ENCODE measurements at places on chromosomes 1 and 21. TPM values are rescaled to one million over a fixed set of nuclear protein-coding genes. Genes with fewer than 3 reads are reported as not detected.

- no peaks in the 10 kb centered on the region for H3K27me3 ChIP-seq
- peak; percentile 73 for DNase-seq
- no peak overlapping the region for H3K4me3 ChIP-seq
- H3K4me1 ChIP-seq = no peaks in the 10 kb centered on the region
- no peak overlapping the region for H3K27ac ChIP-seq
- peaks cover 41% of the 10 kb centered on the region for H3K36me3 ChIP-seq
These were observed 16.2 kb downstream of the CHRNB2 start for GRCh38 chr1:154583773-154584172.

GRCh38 chr1:10250663-10251062, 40.3 kb downstream of the KIF1B start:
- peaks cover 11% of the 10 kb centered on the region for H3K4me1 ChIP-seq
- H3K27ac ChIP-seq = no peak overlapping the region
- H3K36me3 ChIP-seq = no peaks in the 10 kb centered on the region
- H3K27me3 ChIP-seq = no peaks in the 10 kb centered on the region
- no peak for DNase-seq

DNA sequence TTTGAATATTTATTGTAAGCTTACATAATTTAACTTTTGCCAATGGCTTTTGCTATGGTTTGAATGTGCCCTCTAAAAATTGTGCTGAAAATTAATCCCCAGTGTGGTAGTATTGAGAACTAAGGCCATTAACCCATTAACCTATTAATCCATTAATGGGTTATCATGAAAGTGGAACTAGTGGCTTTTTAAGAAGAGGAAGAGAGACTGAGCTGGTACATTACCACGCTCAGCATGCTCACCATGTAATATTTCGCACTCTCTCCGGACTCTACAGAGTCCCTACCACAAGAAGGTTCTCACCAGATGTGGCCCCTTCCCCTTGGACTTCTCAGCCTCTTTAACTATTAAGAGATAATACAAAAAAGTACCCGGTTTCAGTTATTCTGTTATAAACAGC, 164.4 kb upstream of the ZRANB2 start:
- H3K4me3 ChIP-seq = no peak overlapping the region
- H3K27me3 ChIP-seq = no peaks in the 10 kb centered on the region
- no peaks in the 10 kb centered on the region for H3K36me3 ChIP-seq
- DNase-seq = no peak

- H3K27ac ChIP-seq = no peak overlapping the region
- no peak overlapping the region for H3K4me3 ChIP-seq
These were observed 54.0 kb downstream of the KIAA0040 start for GRCh38 chr1:175138579-175138978.

DNA sequence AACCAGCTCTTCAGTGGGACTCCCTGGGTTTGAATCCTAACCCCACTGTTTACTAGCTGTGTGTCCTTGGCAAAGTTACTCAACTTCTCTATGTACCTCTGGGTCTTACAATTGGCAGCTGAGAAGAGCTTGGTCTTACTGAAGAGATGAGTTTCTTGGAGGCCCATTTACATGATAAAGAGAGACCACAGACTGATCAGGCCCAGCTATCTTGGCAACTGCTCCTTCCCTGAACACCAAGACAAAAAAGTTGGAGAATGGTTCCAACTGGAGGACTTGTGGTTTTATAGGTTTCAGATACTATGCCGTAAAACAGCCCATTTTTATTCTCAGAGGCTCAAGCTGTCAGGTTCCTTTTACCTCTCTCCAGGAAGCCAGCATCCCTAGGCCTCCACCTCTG, 24.8 kb upstream of the CNIH3 start:
- peak; percentile 63 for DNase-seq
- H3K4me3 ChIP-seq = no peak overlapping the region

ADSS2 gene
- 62.1 TPM for total RNA-seq

Data from fibroblast of lung (primary cell).